BE2C (cell line): ENCODE measurements at places on chromosomes 4 and X.

DNA sequence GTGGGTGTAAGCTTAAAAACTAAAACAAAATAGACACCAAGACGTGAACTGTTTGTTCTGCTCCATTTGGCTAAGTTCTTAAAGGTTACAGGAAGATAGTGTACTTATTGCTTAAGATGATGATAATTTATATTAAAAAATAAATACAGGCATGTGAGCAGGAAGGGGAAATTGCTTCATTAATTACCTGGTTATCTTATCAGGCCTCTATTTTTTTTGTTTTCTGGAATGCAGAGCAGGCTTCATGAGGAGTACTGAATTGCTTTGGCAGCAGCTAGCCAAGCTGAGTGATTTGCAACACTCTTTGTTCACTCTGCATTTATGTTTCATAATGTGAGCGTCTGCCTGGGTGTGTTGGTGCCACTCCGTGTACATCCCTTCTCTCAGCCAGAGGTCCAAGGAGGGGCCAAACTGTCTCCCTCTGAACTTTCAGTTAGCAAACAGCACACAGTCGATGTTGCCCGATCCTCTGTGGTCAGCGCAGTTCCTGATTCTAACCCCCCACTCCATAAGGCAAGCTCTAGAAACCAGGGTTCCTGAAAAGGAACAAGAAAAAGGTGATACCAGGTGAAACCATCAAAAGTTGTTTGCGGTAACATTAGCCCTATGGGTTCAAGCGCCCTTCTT, 348.2 kb downstream of the SPRY1 start:
- DNase-seq, result no peak

GRCh38 chrX:41293269-41293668, 40.7 kb upstream of the DDX3X start:
- peak; percentile 20 for DNase-seq

DNA sequence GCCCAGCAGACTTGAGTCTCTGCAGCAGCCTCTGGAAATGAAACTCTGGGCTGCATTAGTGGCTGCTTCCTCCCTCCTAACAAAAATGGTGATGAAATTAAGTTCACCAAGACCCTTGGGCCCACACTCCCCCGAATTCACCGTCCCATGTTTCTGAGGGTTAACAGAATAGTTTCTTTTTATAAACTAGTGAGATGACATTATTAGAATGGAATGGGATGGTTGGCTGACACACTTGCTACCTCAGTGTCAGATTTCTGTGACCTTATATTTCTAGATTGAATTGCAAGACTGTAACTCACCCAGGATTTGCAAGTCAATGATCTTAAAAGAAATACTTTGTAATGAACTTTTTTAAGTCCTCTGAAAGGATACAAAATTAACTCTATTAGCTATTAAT, 127.1 kb downstream of the SHROOM3 start:
- DNase-seq, result no peak

- DNase-seq, result no peak
Measured at GRCh38 chrX:55033429-55033828, 2.7 kb upstream of the ALAS2 start.

DNA sequence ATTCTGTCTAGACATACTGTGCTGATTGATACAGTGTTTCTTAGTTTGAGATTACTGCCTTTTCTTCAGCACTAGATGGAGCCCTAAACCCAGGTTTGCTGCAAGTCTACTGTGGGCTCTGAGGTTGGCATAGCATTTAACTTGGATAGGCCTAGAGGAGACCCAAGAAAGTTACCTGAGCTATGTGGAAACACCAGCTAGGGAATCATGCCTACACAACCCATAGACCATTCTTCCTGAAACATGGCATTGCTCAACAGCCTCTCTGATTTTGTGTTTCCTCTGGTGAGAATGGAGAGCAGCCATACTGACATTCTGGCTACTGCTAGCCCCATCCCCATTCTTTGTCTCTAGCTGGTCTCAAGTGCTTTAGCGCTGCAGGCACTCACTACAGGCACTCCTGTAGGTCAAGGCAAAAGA, 287.7 kb upstream of the PCDH18 start:
- peak; percentile 49 for DNase-seq

DNA sequence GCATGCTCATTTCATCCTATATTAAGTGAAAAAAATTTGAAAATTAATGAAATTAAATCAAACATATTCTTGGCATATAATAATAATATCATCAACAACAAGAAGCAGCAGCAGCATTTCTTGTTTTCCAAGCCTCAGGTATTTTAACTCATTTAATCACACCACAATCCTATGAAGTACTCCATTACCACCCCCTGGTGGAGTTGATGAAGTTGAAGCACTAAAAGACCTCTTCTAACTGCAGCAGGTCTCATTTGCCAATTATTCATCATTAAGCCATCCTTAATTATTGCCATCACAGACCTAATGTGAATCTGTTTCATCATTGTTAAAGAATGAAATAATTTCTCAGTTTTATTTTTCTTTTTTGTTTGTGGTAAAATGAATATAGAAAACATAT, 801.4 kb upstream of the GRID2 start:
- DNase-seq, result no peak

- DNase-seq, result no peak
Measured at GRCh38 chr4:82913305-82913704, 12.8 kb downstream of the THAP9 start.

DNA sequence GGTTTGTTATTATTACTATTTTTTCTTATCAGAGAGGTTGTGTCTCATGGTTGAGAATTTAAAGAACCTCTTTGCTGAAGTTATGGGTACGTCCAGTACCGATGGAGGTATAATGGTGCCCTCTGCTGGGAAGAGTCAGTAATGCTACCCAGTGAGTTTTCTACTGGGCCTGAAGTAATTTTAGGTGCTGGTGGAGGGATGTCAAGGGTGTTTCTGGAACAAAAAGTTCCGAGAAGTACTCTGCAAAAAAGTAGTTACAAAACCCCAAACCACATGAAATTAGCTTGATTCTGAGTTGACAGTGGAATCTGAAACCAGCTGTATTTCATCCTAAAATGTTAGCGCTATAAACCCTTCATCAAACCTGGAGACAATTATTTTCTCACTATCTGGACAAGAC, 102.5 kb upstream of the MID1 start:
- peak; percentile 50 for DNase-seq

DNA sequence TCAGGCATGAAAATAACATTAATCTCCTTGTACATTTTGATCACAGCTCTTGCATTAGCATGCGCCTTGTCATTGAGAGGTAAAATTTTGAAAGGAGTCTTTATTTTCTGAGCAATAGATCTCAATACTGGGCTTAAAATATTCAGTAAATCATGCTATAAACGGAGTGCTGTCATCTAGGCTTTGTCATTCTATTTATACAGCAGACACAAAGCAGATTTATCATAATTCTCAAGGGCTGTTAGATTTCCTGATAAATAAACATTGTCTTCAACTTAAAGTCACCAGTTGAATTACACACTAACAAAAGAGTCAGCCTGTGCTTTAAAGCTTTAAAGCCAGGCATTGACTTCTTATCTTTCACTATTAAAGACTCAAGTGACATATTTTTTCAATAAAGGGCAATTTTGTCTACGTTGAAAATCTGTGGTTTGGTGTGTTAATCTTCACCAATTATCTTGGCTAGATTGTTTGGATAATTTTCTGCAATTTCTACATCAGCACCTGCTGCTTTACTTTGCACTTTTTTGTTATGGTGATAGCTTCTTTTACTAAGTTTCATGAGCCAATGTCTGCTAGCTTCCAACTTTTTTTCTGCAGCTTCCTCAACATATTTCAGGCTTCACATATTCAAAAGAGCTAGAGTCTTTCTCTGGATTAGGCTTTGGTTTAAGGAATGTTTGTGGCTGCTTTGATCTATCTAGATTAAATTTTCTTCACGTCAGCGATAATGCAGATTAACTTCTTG, 27.9 kb upstream of the UGT2B4 start:
- no peak for DNase-seq

GRCh38 chr4:47486231-47486673, 1.2 kb downstream of the ATP10D start:
- DNase-seq, result no peak

DNA sequence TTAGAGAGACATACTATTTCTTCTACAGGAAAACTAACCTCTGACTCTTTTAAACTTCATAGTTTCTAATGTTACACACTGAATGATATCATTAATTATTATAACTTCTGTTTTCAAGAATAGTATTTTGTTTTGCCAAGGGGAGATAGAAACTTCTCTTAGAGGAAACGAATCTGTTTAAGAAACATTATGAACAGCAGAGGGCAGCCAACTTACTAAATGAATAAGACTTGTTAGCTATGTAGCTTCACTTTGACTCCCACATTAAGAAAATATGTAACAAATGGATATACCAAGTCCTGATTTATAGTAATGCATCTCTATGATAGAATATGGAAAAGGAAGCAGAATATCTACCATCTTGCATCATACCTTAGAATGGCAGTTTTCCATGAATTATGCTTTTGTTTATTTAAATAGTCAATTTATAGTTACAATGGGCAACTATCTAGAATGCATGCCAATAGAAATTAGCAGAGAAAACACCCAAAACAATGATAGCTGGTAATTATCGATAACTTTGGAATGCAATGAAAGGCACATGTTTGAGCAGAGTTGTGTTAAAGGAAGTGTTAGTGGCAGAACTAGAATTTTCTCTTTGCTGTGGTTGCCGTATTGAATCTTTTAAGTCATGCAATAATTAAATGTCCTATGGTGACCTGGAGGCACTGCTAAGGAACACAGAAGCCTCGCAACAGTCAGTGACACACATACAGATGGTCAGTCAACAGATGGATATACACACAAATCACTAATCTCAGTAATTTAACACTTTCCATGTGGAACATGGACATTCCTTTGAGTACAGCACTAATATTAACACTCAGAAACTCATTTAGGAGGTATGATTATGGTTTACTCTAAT, 105.7 kb upstream of the PDLIM3 start:
- peak; percentile 35 for DNase-seq

DNA sequence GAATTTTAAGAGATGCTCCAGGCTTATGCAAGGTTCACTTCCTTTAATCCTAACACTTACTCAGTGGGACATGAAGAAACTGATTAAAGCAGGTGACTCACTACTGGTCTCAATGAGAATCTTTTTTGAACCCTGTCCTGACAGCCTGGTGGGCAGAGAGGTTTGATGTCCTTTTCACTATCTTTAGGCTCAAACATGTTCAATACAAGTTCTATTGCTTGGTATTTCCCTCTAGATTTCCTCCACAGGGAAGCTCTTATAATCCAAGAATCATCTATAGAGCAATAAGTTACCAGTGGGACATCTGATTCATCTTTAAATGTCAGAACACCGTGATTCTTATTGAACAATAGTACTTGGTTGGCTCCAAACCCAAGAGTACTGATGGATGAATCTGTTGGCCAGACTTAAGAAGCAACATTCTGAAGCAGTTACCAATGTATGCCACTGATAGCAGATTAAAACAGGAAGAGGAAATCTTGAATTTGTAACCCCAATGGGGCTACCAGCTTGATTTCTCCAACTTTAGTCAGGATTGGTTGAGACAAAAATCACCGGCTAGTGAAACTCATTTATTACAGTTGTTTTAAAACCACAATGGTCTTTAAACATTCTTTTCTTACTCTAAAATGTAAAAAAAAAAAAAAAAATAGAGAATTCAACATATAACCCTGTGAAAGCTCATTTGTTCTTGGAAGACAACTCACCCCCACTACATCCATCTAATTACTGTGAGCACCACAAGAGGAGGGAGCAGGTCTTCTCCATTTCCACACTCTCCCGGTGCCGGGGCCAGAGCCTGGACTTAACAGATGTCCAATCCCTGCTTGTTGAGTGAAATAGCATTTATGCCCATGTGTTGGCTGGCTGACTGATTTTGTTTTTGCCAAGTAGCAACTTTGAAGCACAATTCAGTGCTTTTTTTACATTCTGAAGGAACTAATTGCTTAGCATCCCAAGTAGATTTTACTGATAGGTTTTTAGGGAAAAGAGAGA, 43.3 kb downstream of the FGFBP1 start:
- no peak for DNase-seq

- DNase-seq, result no peak
Measured at GRCh38 chr4:40550948-40551462, 78.7 kb downstream of the RBM47 start.

DNA sequence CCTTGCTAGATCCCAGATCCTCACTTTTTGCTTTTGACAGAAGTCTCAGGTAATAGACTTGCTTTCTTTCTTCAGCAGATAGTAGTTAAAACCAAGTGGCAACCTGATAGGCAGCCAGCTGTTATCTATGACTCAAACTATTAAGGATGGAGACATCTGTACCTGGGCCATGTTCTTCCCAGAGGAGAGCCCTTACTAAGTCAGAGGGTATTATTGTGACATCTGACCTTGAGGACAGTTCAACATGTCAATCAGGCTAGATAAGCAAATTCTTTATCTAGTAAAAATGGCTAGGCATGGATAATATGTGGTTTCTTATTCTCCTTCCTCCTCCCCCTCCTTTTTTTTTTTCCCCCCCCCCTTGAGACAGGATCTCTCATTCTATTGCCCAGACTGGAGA, 39.2 kb downstream of the TRIM2 start:
- DNase-seq, result no peak

- DNase-seq, result no peak
Measured at GRCh38 chr4:182897601-182898478, 19.3 kb downstream of the DCTD start.

DNA sequence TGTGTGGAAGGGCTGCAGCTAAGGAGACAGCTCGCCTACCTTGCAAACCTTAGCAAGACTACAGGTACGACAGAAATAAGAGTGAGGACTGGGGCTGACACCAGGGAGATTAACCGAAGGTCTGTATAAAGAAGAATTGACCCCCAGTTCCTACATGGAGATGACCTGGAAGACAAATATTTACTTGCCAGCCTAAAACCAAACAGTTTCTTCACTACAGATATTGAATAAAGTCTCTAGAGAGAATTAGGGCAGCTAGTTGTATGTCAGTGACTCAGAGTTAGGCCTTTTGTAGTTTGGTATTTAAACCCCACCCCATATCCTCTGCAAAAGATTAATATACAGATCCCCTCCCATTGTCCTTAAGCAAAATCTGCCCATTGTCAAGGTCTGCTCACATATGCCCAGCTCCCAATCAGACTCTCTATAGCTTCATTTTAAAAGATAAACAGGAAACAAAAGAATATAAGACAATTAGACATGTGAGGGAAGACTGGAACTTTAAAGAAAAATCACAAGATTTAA, 28.1 kb upstream of the FRMPD3 start:
- DNase-seq, result no peak

DNA sequence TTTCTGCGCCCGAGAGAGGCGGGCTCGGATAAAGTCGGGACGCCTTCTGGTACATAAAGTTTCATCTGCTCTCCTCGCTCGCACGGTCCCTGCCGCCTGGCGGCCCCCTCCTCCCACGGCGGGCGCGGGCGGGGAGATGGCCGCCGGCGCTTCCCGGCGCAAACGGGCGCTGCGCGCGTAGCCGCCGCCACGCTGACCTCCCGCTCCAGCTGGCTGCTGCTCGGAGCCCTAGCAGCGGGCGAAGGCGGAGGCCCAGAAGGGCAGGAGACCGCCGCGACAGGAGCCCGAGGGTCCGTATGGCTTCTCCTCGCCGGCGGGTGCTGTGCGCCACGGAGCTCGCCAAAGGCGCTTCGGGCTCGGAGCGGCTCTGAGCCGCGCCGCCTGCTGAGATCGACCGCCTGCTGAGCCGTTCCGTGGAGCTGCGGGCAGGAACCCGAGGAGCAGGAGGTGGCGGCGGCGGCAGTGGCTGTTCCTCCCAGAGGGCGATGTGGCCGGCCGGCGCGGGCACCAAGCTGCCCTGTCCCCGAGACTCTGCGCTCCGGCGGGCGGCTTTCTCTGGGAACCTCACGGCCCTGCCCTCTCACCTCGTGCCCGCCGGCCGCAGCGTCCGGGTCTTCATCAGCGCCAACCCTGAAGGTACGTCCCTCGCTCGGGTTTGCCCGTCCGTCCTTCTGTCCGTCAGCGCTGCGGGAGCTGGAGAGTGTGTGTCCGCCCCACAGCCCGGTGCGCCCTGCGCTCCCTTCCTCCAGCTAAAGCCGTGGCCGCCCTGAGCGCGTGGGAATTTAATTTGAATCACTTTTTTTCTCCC, at the start of gene NWD2:
Gene NWD2, plus strand, starts transcription at position 161 of the 808 bp plus-strand sequence. Its CDS starts 325 bp downstream, at position 486.
- peak; percentile 6 for DNase-seq
